GM12892 (cell line): ENCODE measurements at places on chromosomes 7 and 10.
A peak's percentile ranks its signal among the peaks of the same experiment; 100 is the strongest.

DNA sequence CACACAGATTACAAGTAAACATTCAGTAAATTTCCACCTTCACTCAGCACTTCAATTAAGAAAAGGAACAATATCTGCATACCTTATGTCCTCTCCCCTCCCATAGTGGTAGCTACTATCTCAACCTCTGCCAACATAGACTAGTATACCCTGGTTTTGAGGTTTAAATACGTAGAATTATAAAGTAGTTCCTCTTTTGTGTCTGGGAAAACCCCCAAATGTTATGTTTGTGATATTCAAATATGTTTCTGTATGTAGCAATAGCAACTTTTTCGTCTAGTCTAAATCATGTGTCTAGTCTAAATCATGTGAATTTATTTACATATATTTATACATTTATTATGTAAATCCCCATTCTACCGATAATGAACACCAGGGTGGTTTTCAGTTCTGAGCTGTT lies 13.2 kb upstream of the CAMK2B start:
- no peak for DNase-seq

- DNase-seq: no peak
These were observed 545.7 kb downstream of the LRMDA start for GRCh38 chr10:75977139-75977538.

GRCh38 chr7:124959676-124960075 lies 30.1 kb upstream of the POT1 start:
- no peak for DNase-seq

DNA sequence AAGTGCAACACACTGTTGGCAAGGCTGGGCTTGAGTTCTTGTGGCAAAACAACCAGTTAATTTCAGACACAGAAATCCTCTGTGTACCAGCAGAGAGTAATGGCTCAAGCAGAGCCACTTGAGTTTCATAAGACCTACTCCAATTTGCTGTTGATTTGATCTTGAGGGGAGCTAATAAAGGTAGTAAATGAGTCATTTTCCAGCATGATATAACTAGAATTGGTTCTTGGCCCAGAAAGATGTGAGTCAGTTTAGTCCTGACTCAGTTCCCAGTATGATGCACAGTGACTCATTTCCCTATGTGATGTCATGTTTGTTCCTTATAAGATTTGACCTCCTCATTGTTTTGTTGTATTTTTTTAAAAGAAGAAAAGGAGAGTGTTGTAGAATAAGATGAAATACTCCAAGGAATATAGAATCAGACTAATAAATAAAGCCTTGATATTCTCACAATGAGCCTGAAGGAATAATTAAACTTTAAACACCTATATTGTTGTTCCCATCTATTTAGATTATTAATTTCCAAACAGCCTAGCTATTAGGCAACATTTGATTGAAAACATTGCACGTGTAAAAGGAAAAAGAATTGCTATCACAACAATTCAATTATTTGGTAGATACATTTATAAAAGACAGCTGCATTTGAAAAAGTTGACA lies 186.2 kb downstream of the REEP3 start:
- DNase-seq: peak; percentile 11

GRCh38 chr7:33880787-33881186 lies 24.6 kb upstream of the BMPER start:
- DNase-seq: no peak

DNA sequence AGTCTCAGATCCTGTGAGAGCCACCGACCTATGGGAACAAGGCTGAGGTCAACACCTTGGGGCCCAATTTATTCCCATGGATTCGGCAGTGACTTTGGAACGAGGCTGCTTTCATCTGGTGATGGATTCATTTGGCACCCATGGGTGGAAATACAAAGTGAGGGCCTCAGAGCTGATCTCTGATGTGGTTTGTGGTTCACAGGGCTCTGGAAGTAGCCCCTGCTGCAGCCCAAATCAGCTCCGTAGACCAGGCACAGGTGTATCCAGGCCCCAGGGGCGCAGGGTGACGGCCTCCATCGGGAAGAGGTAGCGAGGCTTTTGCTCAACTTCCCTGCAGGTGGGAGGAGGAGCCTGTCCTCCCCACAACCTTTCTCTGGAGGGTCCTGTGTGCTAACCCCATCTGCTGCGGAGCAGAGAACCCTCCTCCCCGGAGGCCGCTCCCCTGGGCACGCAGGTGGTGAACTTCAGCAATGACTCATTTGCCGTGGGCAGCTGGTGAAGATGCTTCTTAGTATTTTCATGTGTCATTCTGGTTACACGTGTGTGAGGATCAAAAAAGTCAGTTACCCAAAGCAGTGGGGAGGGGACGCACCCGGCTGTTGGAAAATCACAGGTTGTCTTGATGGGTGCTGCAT lies 7.5 kb upstream of the JAKMIP3 start:
- DNase-seq: no peak

GRCh38 chr10:86759073-86759672 lies 2.8 kb downstream of the BMPR1A start:
- no peak for DNase-seq
